Endothelial cell of umbilical vein (primary cell): ENCODE measurements at places on chromosomes 4 and X. TPM values are rescaled to one million over a fixed set of nuclear protein-coding genes. Genes with fewer than 3 reads are reported as not detected.

Gene TKTL1
- total RNA-seq, result not detected in 2 replicates

Gene STAP1
- not detected in 2 replicates for total RNA-seq

Gene VEGFC
- total RNA-seq, result 34.9 and 47.1 TPM in 2 replicates

Gene CTAG2
- not detected in 2 replicates for total RNA-seq

- H3K36me3 ChIP-seq, result no peaks in the 10 kb centered on the region
- H3K4me3 ChIP-seq, result no peak overlapping the region
- H3K27me3 ChIP-seq, result no peaks in the 10 kb centered on the region
Observed at GRCh38 chrX:52870046-52870445, 2.2 kb upstream of the XAGE3 start.

- no peak overlapping the region for H3K4me3 ChIP-seq
- peaks cover 2% of the 10 kb centered on the region for H3K36me3 ChIP-seq
- no peaks in the 10 kb centered on the region for H3K4me1 ChIP-seq
- no peaks in the 10 kb centered on the region for H3K27me3 ChIP-seq
- DNase-seq, result no peak
Observed at GRCh38 chrX:24167719-24168472, 18.4 kb downstream of the ZFX start.

- H3K27ac ChIP-seq, result no peak overlapping the region
- no peaks in the 10 kb centered on the region for H3K4me1 ChIP-seq
- H3K27me3 ChIP-seq, result no peaks in the 10 kb centered on the region
- no peak overlapping the region for H3K4me3 ChIP-seq
- H3K36me3 ChIP-seq, result no peaks in the 10 kb centered on the region
Observed at GRCh38 chr4:81199831-81200230, 15.2 kb downstream of the PRKG2 start.

GRCh38 chr4:78876568-78877320, 62.5 kb downstream of the PAQR3 start:
- H3K4me3 ChIP-seq, result no peak overlapping the region
- DNase-seq, result no peak
- H3K27ac ChIP-seq, result no peak overlapping the region
- peaks cover 5% of the 10 kb centered on the region for H3K36me3 ChIP-seq
- H3K27me3 ChIP-seq, result no peaks in the 10 kb centered on the region

DNA sequence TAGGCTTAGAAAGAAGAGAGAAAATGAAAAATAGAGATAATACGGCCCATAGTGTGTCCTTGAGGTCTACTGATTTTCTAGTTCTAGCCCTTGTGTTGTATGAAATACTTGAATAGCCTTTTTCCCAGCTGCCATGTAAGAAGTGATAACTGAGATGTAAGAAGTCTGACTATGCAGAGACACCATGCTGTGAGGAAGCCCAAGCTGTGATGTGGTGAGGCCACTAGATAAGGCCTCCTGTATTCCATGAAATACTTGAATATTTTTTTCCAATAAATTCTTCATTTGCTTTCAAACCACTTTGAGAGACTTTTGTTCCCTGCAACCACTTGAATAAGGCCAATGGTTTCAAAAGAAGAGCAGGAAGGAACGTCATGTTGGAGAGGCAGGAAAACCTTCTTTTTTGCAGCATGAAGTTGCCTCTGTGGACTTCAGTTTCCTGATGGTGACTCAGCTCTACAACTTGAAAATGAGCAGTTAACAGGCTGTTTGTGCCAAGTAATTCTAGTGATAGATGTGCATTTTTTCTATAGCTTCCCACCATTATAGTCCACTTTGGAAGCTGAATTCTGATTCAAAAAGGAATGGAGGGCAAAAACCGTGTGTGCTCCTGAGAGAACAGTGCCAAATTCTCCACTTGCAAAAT, 25.5 kb upstream of the FAM9C start:
- no peaks in the 10 kb centered on the region for H3K27me3 ChIP-seq
- no peak overlapping the region for H3K4me3 ChIP-seq
- no peak overlapping the region for H3K27ac ChIP-seq
- H3K36me3 ChIP-seq, result no peaks in the 10 kb centered on the region
- H3K4me1 ChIP-seq, result peaks cover 5% of the 10 kb centered on the region

GRCh38 chrX:41688835-41689234, at the start of gene GPR34:
Gene GPR34 (plus strand): TSS chrX:41688973. CDS start chrX:41695634, 6,661 bp downstream.
- no peak within 1 kb of the TSS for H3K27ac ChIP-seq
- no peaks in the 10 kb centered on the region for H3K4me1 ChIP-seq
- no peaks in the 10 kb centered on the region for H3K27me3 ChIP-seq
- no peak for DNase-seq

- DNase-seq, result peak; percentile 76
- peaks cover 13% of the 10 kb centered on the region for H3K4me1 ChIP-seq
Observed at GRCh38 chr4:40165916-40166315, 30.9 kb upstream of the RHOH start.

- no peak overlapping the region for H3K4me3 ChIP-seq
- no peaks in the 10 kb centered on the region for H3K36me3 ChIP-seq
- no peak overlapping the region for H3K27ac ChIP-seq
- H3K4me1 ChIP-seq, result peaks cover 7% of the 10 kb centered on the region
- peaks cover 2% of the 10 kb centered on the region for H3K27me3 ChIP-seq
Observed at GRCh38 chrX:274904-275475, 6.2 kb upstream of the PLCXD1 start.

GRCh38 chr4:10106421-10107039, 10.1 kb downstream of the WDR1 start:
- peaks cover 50% of the 10 kb centered on the region for H3K4me1 ChIP-seq
- H3K27ac ChIP-seq, result peak overlapping the region; percentile 58
- H3K36me3 ChIP-seq, result peaks cover 38% of the 10 kb centered on the region
- no peak overlapping the region for H3K4me3 ChIP-seq
- no peaks in the 10 kb centered on the region for H3K27me3 ChIP-seq

- no peaks in the 10 kb centered on the region for H3K36me3 ChIP-seq
- H3K4me1 ChIP-seq, result no peaks in the 10 kb centered on the region
- no peak for DNase-seq
Observed at GRCh38 chrX:18549643-18550042, 122.3 kb downstream of the RS1 start.

- no peaks in the 10 kb centered on the region for H3K4me1 ChIP-seq
- H3K27me3 ChIP-seq, result no peaks in the 10 kb centered on the region
- H3K4me3 ChIP-seq, result no peak overlapping the region
- no peak for DNase-seq
Observed at GRCh38 chr4:1094336-1094690, 19.1 kb downstream of the RNF212 start.

DNA sequence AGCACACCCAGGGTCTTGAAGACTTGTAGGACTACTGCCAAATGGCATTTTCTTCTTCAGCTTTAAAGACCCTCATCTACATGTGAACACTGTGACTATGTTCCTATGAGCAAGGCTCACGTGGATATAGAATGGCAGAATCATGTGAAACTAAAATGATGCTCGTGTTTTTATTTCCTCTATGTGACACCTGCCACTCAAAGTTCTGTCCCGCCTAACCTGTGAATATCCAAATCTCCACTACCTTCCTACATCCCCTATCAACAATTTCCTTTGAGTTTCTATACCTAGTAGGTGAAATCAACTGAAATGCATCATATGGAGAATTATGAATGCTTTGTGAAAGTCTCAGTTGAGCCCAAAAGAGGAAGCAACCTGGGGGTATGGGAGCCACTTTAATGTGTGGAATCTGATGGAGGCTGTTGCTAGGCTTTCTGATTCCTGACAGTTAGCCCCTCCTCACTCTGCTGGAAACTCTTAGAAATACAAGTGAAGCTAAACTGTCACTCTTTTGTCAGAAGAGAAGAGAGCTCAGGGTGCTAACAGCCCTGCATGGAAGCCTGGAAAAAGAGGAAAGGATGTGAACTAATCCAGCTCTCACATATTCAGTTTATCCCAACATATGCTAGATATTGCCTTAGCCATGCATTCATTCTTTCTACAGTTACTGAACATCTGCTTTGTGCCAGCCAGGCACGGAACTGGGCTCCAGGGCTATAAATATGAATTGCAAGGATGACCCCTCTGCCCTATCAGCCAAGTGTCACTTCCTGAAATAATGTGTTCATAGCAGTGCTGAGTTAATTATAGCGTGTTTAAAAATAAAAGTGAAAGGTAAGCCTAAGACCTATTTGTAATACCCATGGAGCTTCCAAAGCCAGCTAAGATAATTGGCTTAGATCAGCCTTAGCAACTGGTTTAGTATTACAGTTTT, 11.0 kb downstream of the LHFPL1 start:
- H3K36me3 ChIP-seq, result no peaks in the 10 kb centered on the region
- H3K27me3 ChIP-seq, result no peaks in the 10 kb centered on the region
- no peak overlapping the region for H3K27ac ChIP-seq
- H3K4me1 ChIP-seq, result no peaks in the 10 kb centered on the region
- H3K4me3 ChIP-seq, result no peak overlapping the region

DNA sequence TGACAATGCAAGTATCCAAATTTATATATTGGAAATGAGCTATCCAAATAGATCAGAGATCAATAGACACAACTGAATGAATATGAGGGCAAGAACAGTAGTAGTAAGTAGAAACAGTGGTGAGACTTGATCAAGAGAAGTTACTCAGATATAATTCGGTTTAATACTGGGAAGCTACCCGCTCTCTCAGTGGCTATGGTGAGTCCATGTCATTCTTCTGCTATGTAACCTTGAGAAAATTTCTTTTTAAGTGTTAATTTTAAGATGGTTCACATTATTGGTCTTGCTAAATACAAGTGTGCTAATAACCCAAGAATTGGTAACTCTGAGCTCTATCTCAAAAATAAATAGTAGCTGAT, 53.6 kb downstream of the LEF1 start:
- no peak overlapping the region for H3K27ac ChIP-seq
- DNase-seq, result no peak
- H3K4me1 ChIP-seq, result no peaks in the 10 kb centered on the region
- peaks cover 2% of the 10 kb centered on the region for H3K27me3 ChIP-seq
- no peak overlapping the region for H3K4me3 ChIP-seq

- H3K36me3 ChIP-seq, result peaks cover 2% of the 10 kb centered on the region
- H3K27ac ChIP-seq, result no peak overlapping the region
- no peak for DNase-seq
- peaks cover 10% of the 10 kb centered on the region for H3K4me1 ChIP-seq
- H3K4me3 ChIP-seq, result no peak overlapping the region
Observed at GRCh38 chr4:185145572-185145971, 2.5 kb downstream of the SLC25A4 start.

DNA sequence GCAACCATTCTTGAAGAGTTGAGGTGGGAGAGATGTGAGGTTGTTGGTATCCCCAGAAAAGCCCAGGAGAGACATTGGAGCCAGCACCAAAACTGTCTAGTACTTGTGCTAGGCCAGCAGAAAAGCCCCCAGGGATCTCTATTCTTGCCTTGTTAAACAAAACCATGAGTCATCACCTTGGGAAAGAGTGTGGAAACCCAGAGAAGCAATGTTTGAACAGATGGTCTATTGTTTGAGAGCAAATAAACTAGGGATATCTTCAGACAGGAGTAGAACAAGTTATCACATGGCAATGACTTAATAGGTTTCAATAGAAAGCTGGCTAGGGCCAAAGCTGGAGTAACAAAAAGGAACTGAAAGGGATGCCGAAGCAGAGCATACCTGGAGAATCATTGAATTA, 195.7 kb upstream of the CASK start:
- H3K4me1 ChIP-seq, result no peaks in the 10 kb centered on the region
- no peak overlapping the region for H3K4me3 ChIP-seq
- peak; percentile 1 for DNase-seq
- H3K27ac ChIP-seq, result no peak overlapping the region

- H3K36me3 ChIP-seq, result no peaks in the 10 kb centered on the region
- no peak overlapping the region for H3K4me3 ChIP-seq
- peak; percentile 38 for DNase-seq
- H3K4me1 ChIP-seq, result no peaks in the 10 kb centered on the region
- H3K27me3 ChIP-seq, result no peaks in the 10 kb centered on the region
Observed at GRCh38 chr4:150593996-150594395, 12.0 kb downstream of the MAB21L2 start.
